ENCODE measurements at places on chromosomes 5 and 9.

DNA sequence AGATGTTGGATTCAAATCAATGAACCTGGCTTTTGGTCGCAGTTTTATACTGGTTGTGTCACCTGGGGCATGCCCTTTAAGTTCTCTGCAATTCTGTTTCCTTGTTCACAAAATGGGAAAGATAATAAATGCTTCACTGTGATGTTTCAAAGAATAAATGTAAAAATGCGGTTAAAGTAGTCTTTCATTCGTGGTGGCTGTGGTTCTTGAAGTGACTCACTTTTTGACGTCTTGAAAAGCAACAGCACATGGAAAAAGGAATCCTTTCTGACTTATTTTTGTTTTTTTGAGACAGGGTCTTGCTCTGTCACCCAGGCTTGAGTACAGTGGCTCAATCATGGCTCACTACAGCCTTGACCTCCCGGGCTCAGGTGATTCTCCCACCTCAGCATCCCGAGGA, 88.4 kb upstream of the SLIT3 start:
- peaks cover 15% of the 10 kb centered on the region for H3K27me3 ChIP-seq
- H3K36me3 ChIP-seq = no peaks in the 10 kb centered on the region
- no peaks in the 10 kb centered on the region for H3K4me1 ChIP-seq

DNA sequence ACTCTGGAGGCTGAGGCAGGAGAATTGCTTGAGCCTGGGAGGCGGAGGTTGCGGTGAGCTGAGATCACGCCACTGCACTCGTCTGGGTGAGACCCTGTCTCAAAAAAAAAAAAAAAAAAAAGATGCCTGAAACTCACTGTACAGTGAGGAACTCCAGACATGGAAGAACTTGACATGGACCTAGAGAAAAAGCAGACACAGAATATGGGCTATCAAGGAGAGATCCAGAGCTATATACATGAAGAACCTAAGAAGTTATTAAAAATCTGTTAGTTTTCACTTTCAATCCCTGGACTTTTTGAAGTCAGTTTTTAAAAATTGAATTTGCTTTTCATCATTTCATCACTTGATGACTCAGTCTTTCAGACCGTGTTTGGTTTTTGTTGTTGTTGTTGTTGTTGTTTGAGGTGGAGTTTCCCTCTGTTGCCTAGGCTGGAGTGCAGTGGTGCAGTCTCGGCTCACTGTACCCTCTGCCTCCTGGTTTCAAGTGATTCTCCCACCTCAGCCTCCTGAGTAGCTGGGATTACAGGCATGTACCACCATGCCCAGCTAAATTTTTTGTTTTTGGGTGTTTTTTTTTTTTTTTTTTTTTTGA, 20.3 kb downstream of the PAIP2 start:
- H3K36me3 ChIP-seq = peaks cover 35% of the 10 kb centered on the region
- peaks cover 20% of the 10 kb centered on the region for H3K4me1 ChIP-seq
- H3K27ac ChIP-seq = no peak overlapping the region

DNA sequence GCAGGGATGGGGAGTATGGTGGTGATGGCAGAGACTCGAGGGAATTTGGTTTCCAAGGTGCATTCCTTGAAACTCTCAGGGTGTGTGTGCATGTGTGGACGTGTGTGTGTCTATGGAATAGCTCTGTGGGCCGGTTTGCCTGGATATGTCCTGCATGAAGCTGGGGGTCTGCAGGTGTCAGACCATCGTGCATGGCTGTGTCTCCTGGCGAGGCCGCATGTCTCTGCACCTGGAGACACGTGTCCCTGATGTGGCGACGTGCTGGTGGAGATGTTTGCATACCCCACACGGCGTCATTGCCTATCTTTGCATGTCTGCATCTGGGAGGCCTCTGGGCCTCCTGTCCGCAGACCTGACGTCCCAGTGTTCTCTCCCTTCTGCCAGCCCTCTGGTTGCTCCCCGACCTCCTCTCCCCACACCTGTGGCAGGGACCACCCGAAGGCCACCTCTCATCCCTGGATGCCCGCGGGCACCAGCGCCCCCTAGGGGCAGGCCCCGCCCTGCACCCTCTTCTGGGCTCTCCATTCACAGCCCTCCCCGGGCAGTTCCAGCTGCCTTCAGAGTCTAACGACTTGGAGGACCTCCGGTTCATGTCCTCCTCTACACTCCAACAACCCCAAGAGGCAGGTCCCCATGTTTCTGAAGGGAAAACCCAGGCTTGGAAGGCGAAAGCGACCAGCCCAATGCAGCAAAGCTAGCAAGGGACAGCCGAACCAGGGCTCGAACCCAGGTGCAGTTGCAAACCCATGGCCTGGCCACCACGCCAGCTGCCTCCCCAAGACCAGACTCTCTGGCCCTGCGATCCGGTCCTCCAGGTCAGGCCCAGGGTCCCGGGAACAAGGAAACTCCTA, 88.6 kb downstream of the LMX1B start:
- H3K27ac ChIP-seq = no peak overlapping the region
- peaks cover 19% of the 10 kb centered on the region for H3K4me1 ChIP-seq
- H3K4me3 ChIP-seq = no peak overlapping the region
- H3K27me3 ChIP-seq = peaks cover 24% of the 10 kb centered on the region
- peak; percentile 69 for DNase-seq
- H3K36me3 ChIP-seq = no peaks in the 10 kb centered on the region

GRCh38 chr5:80625230-80625629, 29.2 kb upstream of the MSH3 start:
- H3K27ac ChIP-seq = no peak overlapping the region
- H3K4me1 ChIP-seq = no peaks in the 10 kb centered on the region
- H3K4me3 ChIP-seq = no peak overlapping the region
- H3K27me3 ChIP-seq = no peaks in the 10 kb centered on the region
- H3K36me3 ChIP-seq = peaks cover 37% of the 10 kb centered on the region

GRCh38 chr9:95852059-95853032, 23.1 kb upstream of the ERCC6L2 start:
- H3K27me3 ChIP-seq = no peaks in the 10 kb centered on the region
- DNase-seq = peak; percentile 22
- H3K4me1 ChIP-seq = peaks cover 19% of the 10 kb centered on the region

DNA sequence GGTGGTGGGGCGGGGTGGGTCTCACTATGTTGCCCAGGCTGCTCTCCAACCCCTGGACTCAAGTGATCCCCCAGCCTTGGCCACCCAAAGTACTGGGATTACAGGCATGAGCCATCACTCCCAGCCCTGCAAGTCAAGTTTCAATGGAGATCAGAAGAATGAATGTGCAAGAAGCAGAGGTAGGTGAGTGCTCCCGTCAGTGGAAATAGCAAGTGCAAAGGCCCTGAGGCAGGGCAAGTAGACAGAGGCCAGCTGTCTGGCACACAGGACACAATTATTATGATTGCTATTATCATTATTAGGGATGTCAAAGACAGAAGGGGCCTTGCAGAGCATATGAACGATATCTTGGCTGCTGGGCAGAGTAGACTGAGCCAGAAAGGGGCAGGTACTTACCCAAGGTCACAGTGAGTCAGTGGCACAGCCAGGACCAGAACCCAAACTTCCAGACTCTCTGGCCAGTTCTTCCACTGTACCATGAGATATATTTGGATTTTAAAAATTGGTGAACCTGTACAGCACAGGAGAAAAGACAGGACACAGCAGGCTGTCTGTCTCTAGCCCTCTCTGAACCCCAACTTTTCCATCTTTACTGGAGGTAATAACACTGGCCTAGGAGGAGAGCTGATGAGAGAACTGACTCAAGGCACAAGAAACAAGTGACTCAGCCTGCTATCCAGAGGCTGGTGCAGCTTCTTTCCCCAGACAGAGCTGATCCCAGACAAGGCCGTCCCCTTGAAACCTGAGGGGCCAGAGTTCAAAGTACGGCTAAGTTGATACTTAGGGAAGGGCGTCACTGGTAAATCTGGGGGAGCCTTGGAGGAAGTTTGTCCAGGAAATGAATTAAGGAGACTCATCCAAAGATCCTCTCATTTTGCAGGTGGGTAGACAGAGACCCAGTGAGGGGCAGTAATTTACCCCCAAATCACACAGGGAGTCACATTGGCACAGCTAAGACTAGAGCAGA, 1.4 kb downstream of the HDHD3 start:
- H3K4me3 ChIP-seq = peak overlapping the region; percentile 88
- peaks cover 13% of the 10 kb centered on the region for H3K36me3 ChIP-seq
- peak; percentile 34 for DNase-seq
- no peaks in the 10 kb centered on the region for H3K27me3 ChIP-seq
- H3K27ac ChIP-seq = peak overlapping the region; percentile 89
- H3K4me1 ChIP-seq = peaks cover 14% of the 10 kb centered on the region

DNA sequence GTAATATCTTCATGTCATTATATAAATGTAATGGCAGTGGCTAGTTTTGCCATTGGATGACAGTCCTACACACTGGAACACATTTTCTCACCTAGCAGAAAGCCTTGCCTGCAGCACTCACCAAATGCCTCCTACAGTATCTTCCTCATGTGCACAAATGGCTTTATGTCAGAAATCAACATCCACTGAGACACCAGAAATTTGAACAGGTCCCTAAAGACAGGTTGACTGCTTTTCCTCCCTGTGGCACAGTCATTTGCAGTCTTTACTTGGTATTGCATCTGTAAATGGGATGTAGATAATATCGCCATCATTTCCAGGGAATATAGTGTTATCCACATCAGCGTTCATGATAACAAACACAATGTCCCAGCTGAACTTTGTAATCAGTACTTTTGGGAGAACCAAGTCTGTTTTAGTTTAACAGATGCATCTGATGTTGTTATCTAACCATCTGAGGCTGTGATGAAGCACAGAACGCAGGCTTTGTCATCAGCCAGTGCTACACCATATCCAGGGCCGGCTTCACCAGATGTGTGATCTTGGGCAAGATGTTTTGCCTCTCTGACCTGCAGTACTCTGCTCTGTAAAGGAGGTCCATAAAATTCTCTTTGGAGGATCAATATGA, 83.9 kb upstream of the TAS2R1 start:
- H3K27me3 ChIP-seq = no peaks in the 10 kb centered on the region
- H3K36me3 ChIP-seq = no peaks in the 10 kb centered on the region
- no peak overlapping the region for H3K27ac ChIP-seq
- DNase-seq = no peak
- no peaks in the 10 kb centered on the region for H3K4me1 ChIP-seq

DNA sequence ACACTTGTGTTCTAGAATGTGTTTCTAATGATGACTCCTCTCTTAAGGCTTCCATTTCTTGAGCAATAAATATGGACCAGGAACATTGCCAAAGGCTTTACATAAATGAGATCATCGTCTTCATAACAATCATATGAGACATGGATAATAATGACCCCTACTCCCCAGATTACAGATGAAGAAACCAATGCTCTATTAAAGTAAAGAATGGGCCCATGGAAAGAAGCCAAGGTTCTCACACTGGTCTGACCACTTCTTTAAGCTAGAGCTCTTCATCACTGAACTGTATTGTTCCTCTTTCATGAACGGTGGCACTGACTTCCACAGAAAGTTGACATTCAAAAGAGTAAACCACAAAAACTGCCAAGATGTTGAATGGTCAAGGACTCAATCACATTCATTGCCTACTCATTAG, 65.3 kb downstream of the MARCHF3 start:
- no peak overlapping the region for H3K27ac ChIP-seq
- H3K4me3 ChIP-seq = no peak overlapping the region
- no peaks in the 10 kb centered on the region for H3K4me1 ChIP-seq
- H3K27me3 ChIP-seq = no peaks in the 10 kb centered on the region
- no peaks in the 10 kb centered on the region for H3K36me3 ChIP-seq

GRCh38 chr9:85276741-85277140, 465.0 kb downstream of the AGTPBP1 start:
- no peak overlapping the region for H3K27ac ChIP-seq
- no peak for DNase-seq
- H3K4me3 ChIP-seq = no peak overlapping the region
- H3K36me3 ChIP-seq = no peaks in the 10 kb centered on the region

DNA sequence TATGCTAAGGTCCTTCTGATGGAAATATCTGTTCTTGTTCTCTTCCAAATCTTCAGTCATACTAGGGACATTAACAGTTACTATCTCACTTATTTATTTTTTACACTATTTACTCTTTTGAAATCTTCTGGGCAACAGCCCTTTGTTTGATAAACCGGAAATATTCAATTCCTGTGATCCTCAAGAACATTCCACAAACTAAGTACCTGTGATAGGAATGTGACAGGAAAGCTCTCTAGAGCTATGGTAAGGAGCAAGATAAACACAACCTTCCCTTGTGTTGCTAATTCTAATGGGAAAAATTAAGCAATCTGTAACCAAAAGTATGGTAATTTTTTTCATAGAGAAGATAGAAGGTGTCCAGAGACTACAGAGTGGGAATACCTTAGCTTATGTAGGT, 22.0 kb upstream of the ANKRD34B start:
- H3K4me3 ChIP-seq = no peak overlapping the region
- H3K27me3 ChIP-seq = no peaks in the 10 kb centered on the region
- H3K36me3 ChIP-seq = no peaks in the 10 kb centered on the region
- no peak overlapping the region for H3K27ac ChIP-seq
- DNase-seq = no peak
- H3K4me1 ChIP-seq = no peaks in the 10 kb centered on the region

DNA sequence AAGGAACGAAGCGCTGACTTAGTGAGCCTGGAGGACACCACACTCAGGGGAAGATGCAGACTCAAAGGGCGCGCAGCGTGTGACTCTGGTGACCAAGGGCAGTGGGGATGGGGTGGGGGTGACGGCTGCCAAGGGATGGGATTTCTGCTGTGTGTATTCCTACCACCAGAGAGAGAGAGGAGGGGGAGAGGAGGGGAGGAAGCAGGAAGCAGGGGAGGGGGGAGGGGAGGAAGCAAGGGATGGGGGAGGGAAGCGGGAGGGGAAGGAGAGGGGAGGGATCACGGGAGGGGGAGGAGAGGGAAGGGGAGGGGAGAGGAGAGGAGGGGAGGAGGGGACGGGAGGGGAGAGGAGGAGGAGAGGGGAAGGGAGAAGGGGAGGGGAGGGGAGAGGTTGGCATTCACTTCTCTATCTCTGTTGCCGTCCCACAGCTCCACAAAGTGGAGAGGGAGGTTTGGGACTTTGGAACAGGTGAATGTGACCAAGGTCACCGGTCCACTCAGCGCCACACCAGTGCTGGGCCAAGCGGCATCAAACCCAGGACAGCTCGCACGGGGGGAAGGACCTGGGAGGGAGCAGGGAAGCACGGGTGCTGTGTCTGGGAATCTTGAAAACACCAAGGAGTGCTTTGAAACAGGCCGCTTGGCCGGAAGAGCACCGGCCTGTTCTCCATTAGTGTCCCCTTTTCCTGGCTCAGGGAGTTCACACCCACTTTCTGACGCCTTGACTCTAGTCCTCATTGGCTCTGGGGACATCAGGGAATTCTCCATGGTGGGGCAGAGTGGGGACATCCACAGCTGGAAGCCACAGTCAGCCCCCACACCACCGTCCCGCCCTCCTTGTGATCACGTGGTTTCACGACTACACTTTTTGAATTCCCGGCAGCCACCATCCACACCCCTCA, 77.4 kb downstream of the VAV2 start:
- no peaks in the 10 kb centered on the region for H3K36me3 ChIP-seq
- no peaks in the 10 kb centered on the region for H3K4me1 ChIP-seq
- no peak for DNase-seq
- H3K27me3 ChIP-seq = peaks cover 2% of the 10 kb centered on the region
- H3K4me3 ChIP-seq = no peak overlapping the region
